ENCODE measurements at places on chromosomes 4 and X. TPM values are rescaled to one million over a fixed set of nuclear protein-coding genes. Genes with fewer than 3 reads are reported as not detected.

- no peaks in the 10 kb centered on the region for H3K4me1 ChIP-seq
- DNase-seq: no peak
- H3K27ac ChIP-seq: no peak overlapping the region
- no peaks in the 10 kb centered on the region for H3K36me3 ChIP-seq
These were observed 73.7 kb downstream of the RLIM start for GRCh38 chrX:74540635-74541249.

GRCh38 chrX:40195368-40195767, 97.6 kb upstream of the BCOR start:
- H3K27me3 ChIP-seq: no peaks in the 10 kb centered on the region
- no peaks in the 10 kb centered on the region for H3K36me3 ChIP-seq
- no peaks in the 10 kb centered on the region for H3K4me1 ChIP-seq
- DNase-seq: no peak
- H3K27ac ChIP-seq: no peak overlapping the region
- H3K4me3 ChIP-seq: no peak overlapping the region

GRCh38 chr4:137668885-137669545, 136.7 kb upstream of the PCDH18 start:
- H3K36me3 ChIP-seq: no peaks in the 10 kb centered on the region
- H3K4me3 ChIP-seq: no peak overlapping the region
- no peak overlapping the region for H3K27ac ChIP-seq
- DNase-seq: no peak
- H3K4me1 ChIP-seq: no peaks in the 10 kb centered on the region

ZMAT1 gene
- 33.0 TPM for polyA plus RNA-seq

GRCh38 chr4:101651778-101652177, 138.8 kb upstream of the BANK1 start:
- H3K36me3 ChIP-seq: no peaks in the 10 kb centered on the region
- no peak for DNase-seq
- no peaks in the 10 kb centered on the region for H3K4me1 ChIP-seq
- no peak overlapping the region for H3K27ac ChIP-seq
- H3K27me3 ChIP-seq: no peaks in the 10 kb centered on the region

LRP2BP gene
- 0.15 TPM for polyA plus RNA-seq

CLDN34 gene
- polyA plus RNA-seq: not detected

DNA sequence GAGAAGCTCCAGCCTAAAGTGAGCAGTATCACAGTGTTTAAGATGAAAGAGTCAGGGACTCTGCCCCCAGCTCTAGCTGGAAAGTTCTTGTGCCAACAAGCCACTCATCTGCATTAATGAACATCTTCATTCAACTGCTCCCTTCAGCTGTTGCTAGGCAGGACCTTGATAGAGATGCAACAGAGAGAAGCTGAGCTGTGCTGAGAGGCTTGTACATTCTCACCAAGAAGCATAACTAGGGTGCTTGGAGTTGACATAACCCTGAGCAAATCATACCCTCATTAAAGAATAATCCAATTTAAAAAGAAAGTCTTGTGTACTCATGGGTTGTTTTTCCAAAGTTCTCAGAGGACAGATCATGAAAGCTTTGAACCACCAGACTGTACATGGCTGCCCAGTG, 63.2 kb downstream of the ATXN3L start:
- no peak overlapping the region for H3K4me3 ChIP-seq
- no peaks in the 10 kb centered on the region for H3K27me3 ChIP-seq
- peaks cover 49% of the 10 kb centered on the region for H3K4me1 ChIP-seq

BLTP1 gene
- polyA plus RNA-seq: 30.0 TPM

DNA sequence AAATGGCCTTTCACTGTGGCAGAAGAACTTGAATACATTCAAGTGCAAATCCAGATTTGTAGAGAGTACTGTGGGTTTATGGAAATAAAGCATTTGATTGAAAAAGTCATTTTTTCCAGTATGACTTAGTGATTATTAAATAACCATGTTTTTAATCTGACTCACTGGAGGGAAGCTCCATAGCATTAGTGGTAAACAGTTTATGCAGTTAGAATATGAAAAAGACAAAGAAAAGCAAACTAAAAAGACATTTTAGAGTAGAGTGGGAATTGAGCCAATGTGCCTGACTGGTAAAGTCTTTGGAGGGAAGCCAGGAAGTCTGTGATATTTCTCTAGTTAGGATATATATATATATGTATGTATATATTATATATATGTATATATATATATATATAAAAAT, 53.4 kb downstream of the FAT4 start:
- H3K4me3 ChIP-seq: no peak overlapping the region
- no peaks in the 10 kb centered on the region for H3K36me3 ChIP-seq
- H3K27me3 ChIP-seq: no peaks in the 10 kb centered on the region
- no peaks in the 10 kb centered on the region for H3K4me1 ChIP-seq

HCCS gene
- 11.8 TPM for polyA plus RNA-seq

- no peaks in the 10 kb centered on the region for H3K4me1 ChIP-seq
- no peak overlapping the region for H3K27ac ChIP-seq
- H3K36me3 ChIP-seq: no peaks in the 10 kb centered on the region
- no peak overlapping the region for H3K4me3 ChIP-seq
- no peaks in the 10 kb centered on the region for H3K27me3 ChIP-seq
These were observed 102.8 kb upstream of the PCDH18 start for GRCh38 chr4:137635108-137635507.

- DNase-seq: no peak
- H3K4me3 ChIP-seq: no peak overlapping the region
- H3K36me3 ChIP-seq: no peaks in the 10 kb centered on the region
- no peaks in the 10 kb centered on the region for H3K27me3 ChIP-seq
- H3K27ac ChIP-seq: no peak overlapping the region
These were observed 108.7 kb upstream of the FUNDC1 start for GRCh38 chrX:44651358-44651757.

- H3K4me1 ChIP-seq: no peaks in the 10 kb centered on the region
- H3K27me3 ChIP-seq: no peaks in the 10 kb centered on the region
- DNase-seq: no peak
- H3K36me3 ChIP-seq: no peaks in the 10 kb centered on the region
- no peak overlapping the region for H3K4me3 ChIP-seq
These were observed 915 bp downstream of the CPZ start for GRCh38 chr4:8593264-8594096.

HNRNPH2 gene
- 9.2 TPM for polyA plus RNA-seq

DNA sequence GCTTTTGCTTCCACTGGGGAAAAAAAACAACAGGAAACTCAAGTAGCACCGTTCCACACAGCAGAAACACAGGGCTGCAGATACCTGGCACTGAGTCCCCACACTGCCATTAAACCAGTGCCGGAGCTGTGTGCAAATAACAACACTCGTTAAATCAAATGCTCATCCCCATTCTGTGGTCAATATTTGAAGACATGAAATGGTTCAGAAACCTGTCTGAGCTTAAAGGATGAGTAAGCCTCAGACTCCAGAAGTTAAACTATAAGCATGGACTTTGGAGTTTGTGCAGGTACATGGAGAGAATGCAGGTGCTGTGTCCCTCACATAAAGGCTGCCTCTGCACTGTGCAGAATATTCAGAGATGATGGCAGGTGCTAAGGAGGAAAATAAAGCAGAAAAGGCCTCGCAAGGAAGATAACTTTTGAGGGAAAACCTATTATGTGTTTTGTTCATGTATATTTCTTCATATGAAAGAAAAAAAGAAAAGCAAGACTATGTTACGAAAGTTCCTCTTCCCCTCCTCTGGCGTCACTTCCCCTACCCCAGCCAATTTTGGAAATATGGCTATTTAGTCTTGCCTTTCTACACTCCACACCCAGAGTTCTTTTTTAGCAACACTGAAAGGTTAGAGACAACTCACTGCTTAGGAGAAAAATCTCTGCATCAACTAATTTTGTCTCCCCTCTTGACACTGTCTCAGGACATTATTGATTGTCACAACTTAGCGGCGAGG, 4.6 kb downstream of the MPP1 start:
- H3K36me3 ChIP-seq: no peaks in the 10 kb centered on the region
- H3K4me1 ChIP-seq: peaks cover 13% of the 10 kb centered on the region
- H3K27me3 ChIP-seq: no peaks in the 10 kb centered on the region
- no peak overlapping the region for H3K4me3 ChIP-seq
- no peak for DNase-seq

DNA sequence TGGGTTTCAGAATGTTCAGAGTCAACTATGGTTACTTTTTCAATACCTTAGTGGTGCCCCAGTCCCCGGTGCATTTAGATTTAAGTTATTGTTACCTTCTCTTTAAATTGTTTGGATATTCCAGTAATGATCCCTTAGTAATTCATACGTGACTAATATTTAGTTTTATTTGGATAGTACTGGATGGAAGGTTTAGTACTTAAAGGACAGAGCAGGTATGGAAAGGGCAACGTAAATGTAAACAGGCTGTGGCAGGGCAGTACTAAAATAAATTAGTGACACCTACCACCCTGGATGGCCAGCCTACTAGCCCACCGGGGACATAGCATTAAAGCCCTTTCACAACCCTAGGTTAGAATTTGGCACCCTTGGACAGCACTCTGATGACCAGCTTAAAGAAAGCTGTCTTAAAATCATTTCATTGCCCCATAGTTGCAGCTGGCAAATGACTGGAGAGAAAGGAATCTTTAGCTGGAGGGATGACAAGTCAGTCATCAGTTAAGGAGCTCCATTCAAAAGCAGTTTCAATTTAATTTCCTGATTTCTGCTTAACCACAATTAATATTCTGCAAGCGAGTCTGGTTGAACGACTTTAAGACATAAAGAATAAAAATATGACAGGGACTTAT, 16.4 kb downstream of the PLP1 start:
- H3K4me3 ChIP-seq: no peak overlapping the region
- no peaks in the 10 kb centered on the region for H3K27me3 ChIP-seq
- H3K36me3 ChIP-seq: no peaks in the 10 kb centered on the region
- H3K27ac ChIP-seq: no peak overlapping the region

DNA sequence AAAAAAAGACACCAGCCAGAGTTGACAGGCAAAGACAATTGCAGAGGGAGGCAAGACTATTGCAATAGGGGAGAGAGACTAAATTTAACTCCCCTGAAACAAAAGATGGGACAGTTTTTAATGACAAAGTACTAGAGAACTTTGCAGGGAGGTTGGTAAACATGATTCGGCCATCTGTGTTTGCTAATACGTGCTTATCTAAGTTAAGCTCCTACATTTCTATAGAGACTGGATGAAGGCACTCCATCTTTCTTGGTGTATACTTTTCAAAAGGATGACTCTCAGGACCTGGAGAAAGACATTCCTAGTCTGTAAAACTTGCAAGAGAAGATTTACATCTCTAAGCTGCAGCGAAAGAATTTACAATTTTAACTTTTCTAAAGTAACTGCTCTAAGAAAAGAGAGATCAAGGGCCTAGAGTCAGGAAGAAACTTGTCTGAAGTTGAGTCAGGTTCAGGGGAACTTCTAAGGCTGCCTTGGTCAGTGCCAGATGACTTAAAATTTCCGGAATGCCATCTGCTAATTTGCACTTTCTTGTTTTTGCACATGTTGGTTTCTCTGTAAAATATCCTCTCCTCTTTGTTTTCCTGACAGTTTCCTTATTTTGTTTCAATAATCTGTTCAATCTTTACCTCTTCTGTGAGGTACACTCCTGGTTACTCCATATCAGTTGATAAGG, 10.6 kb downstream of the ADAM29 start:
- no peak overlapping the region for H3K4me3 ChIP-seq
- peaks cover 4% of the 10 kb centered on the region for H3K4me1 ChIP-seq
- H3K27ac ChIP-seq: peak overlapping the region; percentile 30
- H3K27me3 ChIP-seq: no peaks in the 10 kb centered on the region
- DNase-seq: no peak

GRCh38 chrX:41308884-41309647, 24.9 kb upstream of the DDX3X start:
- no peaks in the 10 kb centered on the region for H3K27me3 ChIP-seq
- H3K4me1 ChIP-seq: no peaks in the 10 kb centered on the region
- DNase-seq: no peak
- H3K4me3 ChIP-seq: no peak overlapping the region

DNA sequence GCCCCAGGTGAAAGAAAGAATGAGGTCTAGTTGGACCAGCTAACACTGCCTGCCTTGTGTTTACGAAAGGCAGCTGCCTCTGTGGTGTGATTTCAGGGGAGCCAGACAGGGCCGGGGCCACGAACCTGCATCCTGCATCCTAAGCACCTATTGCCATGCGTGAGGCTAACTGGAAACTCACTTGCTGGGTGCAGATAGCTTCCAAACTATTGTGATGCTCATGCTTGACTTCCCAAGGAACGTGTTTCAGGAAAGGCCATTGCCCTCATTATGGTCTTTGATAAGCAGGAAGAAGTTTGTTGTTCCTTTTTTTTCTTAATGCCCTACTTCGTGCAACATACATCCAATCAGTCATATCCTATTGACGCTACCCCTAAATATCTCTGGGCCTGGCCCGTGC, 2.3 kb upstream of the IRF2 start:
- H3K4me1 ChIP-seq: peaks cover 44% of the 10 kb centered on the region
- H3K27me3 ChIP-seq: no peaks in the 10 kb centered on the region
- peak overlapping the region; percentile 34 for H3K4me3 ChIP-seq
- peak overlapping the region; percentile 91 for H3K27ac ChIP-seq

DNA sequence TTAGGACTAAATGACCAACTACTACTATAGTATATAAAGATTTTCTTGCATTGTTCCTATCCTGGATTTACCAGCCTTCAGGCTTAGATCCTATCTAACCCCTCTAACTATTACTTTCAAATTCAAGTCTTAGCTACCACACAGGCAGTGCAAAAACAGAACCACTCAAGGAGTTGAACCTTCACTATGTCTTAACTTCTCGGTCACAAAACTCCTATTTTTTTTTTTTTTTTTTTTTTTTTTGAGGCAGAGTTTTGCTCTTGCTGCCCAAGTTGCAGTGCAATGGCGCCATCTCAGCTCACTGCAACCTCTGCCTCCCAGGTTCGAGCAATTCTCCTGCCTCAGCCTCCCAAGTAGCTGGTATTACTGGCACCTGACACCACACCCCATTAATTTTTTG, 6.3 kb upstream of the FAM200B start:
- DNase-seq: no peak
- no peak overlapping the region for H3K4me3 ChIP-seq
- H3K36me3 ChIP-seq: no peaks in the 10 kb centered on the region
- no peaks in the 10 kb centered on the region for H3K27me3 ChIP-seq

GRCh38 chr4:76207549-76207948, 6.1 kb downstream of the SCARB2 start:
- no peak for DNase-seq
- no peak overlapping the region for H3K4me3 ChIP-seq
- no peaks in the 10 kb centered on the region for H3K27me3 ChIP-seq
- H3K27ac ChIP-seq: no peak overlapping the region
- no peaks in the 10 kb centered on the region for H3K36me3 ChIP-seq
- H3K4me1 ChIP-seq: peaks cover 31% of the 10 kb centered on the region

DNA sequence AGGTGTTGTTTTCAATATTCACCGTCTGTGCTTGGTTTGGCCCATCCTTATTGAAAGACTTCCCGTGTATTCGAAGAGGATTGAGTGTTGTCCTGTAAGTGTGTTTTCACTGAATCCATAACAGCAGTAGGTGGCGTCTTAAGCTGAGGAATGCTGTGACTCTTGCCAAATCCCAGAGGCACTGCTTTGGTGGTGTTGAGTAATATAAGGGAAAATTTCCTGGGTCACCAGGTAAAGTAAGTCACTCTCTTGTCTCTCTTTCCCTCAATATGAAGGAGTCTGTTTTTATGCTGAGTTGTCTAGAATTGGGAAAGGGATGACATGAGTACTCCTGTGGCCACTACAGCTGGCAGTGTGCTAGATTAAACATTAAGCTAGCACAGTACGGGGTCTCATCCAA, 146.7 kb upstream of the ZXDB start:
- no peaks in the 10 kb centered on the region for H3K27me3 ChIP-seq
- no peak overlapping the region for H3K27ac ChIP-seq
- H3K36me3 ChIP-seq: no peaks in the 10 kb centered on the region
- no peak for DNase-seq
- no peaks in the 10 kb centered on the region for H3K4me1 ChIP-seq
